ENCODE measurements at places on chromosomes 2 and 18.

- DNase-seq = no peak
These were observed 24.8 kb upstream of the KIDINS220 start for GRCh38 chr2:8862230-8862629.

DNA sequence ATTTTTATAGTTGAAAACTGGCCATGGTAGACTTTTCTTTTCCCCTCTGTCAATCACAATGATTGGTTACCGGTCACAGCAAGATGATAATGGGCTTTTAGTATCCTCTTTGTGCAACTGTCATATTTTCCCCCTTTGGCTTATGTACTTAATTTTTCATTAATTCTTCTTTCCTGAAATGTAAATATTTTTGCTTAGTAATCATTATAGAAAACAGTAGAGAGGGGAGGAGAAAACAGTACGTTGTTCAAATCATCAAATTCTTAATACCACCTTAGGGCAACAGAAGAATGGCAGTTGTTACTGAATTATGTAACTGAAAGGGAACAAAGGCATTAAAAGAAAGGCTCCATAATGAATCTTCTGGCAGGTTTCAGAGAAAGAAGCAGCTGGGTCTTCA is 699.0 kb downstream of the METTL4 start:
- no peak for DNase-seq

GRCh38 chr2:168583710-168584521 is 127.8 kb downstream of the CERS6 start:
- DNase-seq = no peak

GRCh38 chr2:212610872-212611425 is 72.3 kb upstream of the ERBB4 start:
- DNase-seq = no peak

GRCh38 chr2:40654346-40654745 is 202.5 kb upstream of the SLC8A1 start:
- DNase-seq = no peak

DNA sequence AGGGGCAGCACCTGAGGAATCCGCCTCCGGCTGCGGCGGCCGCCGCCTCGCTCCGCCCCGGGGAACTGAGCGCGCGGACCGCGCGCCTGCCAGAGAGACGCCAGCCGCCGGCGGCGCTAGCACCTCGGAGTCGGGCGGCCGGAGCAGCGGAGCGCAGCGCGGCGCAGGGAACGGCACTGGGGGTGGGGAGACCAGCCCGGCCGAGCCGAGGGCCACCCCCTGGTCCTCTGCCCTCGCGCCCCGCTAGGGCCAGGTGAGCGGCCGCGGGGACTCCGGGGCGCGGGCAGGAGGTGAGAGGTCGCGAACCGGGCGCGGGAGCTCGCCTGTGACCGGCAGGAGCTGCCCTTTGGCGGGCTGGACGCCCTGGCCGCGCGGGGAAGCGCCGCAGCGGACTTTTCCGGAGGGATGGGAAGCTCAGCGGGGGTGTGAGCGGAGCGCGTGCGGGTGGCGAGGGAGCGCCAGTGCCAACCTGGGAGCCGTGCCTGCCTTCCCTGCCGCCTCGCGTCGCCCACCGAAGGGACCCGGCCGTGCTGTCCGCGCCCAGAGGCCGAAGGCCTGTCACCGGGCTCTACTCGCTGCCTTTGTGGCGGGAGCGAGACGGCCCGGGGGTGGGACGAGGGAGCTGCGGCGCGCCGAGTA is at the start of gene GREB1L:
Gene GREB1L, plus strand, starts transcription at position 92 of the 639 bp plus-strand sequence. CDS start 141,287 bp downstream, outside the sequence.
- no peak for DNase-seq

DNA sequence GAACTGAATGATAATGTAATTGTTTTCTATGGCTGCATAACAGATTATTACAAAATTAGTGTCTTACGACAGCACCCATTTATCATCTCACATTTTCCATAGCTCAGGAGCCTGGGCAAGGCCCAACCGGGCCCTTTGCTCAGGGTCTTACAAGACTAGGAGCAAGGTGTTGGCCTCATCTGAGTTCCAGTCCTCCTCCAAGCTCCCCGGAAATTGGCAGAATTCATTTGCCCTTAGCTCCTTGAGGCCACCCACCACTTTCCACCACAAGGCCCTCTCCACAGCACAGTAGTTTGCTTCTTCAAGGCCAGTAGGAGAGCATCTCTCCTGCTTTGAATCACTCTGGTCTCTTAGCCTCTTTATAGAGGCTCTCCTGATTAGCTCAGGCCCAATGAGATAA is 89.2 kb upstream of the SALL3 start:
- DNase-seq = no peak

- no peak for DNase-seq
These were observed 2.3 kb downstream of the TMEM182 start for GRCh38 chr2:102764083-102764482.

GRCh38 chr2:105296017-105296611 is 33.4 kb downstream of the TGFBRAP1 start:
- no peak for DNase-seq

GRCh38 chr2:23578964-23579671 is 194.1 kb downstream of the KLHL29 start:
- no peak for DNase-seq
